ENCODE measurements at places on chromosomes 4 and X.

GRCh38 chrX:112961981-112962380 is 121.3 kb upstream of the AMOT start:
- DNase-seq = no peak

GRCh38 chrX:133516686-133517085 is 101.4 kb upstream of the GPC4 start:
- no peak for DNase-seq

DNA sequence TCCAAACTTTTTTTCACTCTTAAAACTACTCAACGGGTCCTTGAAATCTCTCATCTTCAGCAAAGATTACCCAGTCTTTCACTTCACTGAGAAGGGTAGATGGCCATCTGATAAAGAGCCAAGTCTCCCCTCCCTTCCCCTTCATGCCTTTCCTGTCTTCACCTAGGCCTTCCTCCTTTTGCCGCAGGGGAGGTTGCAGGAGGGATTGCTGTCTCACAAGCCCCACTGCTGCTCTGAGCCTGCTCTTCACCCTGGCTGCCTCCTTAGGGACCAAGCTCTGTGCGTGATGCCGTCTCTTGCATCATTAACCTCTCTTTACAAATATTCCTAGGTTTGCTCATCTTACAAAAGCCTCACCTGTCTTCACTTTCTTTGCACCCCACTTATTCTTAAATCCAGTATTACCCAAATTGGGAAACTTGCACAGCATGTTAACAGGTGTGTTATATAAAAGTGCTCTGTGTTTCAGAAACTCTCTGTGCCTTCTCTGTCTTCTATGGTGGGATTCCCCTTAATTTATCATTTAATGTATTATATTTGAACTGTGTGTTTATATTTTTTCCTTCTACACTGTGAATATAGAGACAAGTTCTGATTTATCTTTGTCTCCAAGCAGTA is 3.8 kb downstream of the ZFX start:
- DNase-seq = no peak

DNA sequence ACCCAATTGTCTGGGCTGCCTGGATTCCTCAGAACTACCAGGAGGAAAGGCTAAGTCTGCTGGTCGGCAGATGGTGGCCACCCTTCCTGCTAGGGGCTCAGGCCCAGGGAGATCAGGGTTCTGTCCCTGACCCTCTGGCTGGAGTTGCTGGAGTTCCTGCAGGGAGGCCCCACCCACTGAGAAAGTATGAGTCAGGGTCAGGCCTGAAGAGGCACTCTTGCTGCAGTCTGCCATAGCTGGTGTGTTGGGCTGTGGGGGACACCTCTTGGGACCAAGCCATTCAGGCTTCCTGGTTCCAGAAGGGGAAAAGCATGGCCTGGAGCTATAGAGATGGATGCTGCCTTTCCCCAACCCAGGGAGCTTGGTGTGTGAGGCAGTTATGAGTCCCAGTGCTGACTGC is 40.4 kb upstream of the PCDH18 start:
- DNase-seq = no peak

- DNase-seq = no peak
Measured at GRCh38 chr4:70531981-70532380, 13.6 kb downstream of the AMTN start.

Measured in midbrain (tissue), 1 donor.